NCI-H460 (cell line): ENCODE measurements at places on chromosomes 3 and 15. TPM values are rescaled to one million over a fixed set of nuclear protein-coding genes. Genes with fewer than 3 reads are reported as not detected.

DNA sequence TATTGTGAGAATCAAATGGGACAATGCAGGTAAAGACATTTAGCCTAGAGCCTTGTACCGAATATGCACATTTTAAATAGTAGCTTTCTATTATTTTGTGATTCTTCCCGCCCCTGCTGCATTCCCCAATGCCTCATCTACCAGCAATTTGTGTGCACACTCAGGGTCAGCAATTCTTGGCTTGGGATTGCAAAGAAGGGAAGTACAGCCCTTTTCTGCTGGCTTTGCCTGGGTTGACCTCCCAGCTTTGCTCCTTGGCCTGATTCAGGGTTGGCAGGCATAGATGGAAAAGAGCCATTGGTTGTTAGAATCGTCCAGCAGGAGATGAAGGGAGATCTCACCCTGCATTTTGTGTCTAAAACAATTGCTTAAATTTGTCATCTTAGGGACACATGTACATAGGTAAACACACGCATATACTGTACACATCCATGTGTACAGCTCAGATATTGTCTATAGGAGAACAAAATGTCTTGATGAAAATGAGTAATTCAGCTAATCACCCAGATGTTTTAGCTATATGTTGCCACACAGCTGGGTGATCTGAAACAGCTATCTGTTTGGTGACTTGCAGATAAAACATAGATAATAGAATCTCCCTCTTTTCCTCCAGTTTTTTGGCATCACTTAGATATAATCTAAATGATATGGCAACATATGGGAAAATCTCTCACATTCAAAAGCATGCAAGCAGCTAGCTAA is 340.9 kb upstream of the TBL1XR1 start:
- DNase-seq: no peak

GRCh38 chr3:23217872-23218554 is 14.9 kb downstream of the UBE2E2 start:
- no peak for DNase-seq

DNA sequence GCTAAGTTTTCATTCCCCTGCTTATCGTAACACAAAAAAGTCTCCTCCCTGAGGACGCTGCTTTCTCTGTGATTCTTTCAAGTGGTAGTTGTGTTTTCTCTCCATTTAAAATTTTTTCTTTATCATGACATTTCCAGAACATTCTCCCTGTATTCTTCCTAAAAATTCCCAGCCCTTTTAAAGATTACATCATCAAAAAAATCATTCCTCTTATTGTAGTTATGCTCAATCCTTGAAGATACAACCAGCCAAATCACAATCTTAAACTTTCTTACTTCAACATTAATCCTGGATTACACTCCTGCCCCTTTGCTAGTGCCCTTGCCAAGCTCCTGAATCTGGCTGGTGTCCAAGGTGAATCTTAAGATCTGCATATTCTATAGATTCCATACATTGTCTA is 163.7 kb upstream of the CBLB start:
- no peak for DNase-seq

DNA sequence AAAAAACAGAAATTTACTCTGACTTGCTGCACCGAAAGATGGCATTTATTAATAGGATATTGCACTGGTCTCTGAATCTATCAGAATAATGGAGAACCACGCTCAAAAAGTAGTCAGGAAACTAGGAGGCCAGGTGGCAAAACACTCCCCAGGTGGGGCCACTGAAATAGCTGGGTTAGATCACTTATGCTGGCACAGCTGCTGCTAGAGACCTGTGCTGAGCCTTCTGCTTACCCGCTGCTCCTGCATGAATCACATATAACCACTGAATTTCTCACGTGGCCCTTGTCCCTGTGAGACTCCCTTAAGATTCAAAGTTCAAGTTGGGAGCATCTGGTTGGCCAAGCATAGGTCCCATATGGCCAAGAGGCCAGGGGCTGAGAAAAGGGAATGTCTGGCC is 66.0 kb upstream of the OXTR start:
- no peak for DNase-seq

DNA sequence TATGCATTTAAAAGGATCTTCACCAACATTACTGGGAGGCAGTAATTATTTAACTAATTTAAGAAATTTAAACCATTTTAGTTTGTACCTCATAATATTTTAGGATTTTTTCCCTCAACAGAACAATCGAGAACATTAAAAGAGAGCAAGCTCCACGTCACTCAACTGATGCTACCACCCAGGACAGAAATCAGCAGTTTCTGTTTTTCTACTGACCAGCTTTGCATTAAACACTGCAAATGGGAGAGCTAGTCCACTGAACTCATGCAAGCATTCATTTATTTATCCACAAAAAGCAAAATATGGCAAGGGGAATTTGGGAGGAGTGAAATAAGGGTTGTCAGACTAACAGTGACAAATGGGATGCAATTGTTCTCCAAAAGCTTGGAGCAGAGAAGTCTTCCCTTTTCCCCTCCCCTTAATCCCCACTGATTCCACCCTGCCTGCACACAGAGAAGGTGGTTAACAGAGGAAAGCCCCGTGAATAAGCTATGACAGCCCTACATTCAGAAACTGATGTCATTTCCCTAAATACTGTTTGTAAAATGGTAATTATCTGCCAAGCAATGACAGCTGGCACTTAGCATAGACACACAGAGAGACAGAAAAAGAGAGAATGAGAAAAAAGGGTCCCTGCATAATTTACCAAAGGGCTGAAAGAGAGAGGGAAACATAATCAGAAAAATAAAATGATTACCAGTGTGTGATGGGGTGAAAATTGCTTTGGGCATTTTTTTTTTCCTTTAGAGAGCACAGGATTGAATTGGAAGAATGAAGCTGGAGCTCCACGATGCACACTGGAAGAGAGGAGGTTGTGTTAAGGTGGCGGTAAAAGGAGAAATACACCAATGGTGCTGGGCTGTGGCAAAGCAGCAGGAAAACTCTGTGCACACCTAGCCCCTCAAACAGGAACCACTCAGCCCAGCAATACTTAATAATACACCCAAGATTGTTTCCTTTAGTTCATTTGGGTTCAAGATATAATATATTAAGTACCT is 777.4 kb downstream of the TUSC7 start:
- no peak for DNase-seq

EXD1 gene
- total RNA-seq: not detected in 2 replicates

PRKCD gene
- 1.0 and 1.8 TPM in 2 replicates for total RNA-seq

OR5K1 gene
- not detected in 2 replicates for total RNA-seq
